ENCODE measurements at places on chromosomes 12 and 14.
A peak's percentile ranks its signal among the peaks of the same experiment; 100 is the strongest.

DNA sequence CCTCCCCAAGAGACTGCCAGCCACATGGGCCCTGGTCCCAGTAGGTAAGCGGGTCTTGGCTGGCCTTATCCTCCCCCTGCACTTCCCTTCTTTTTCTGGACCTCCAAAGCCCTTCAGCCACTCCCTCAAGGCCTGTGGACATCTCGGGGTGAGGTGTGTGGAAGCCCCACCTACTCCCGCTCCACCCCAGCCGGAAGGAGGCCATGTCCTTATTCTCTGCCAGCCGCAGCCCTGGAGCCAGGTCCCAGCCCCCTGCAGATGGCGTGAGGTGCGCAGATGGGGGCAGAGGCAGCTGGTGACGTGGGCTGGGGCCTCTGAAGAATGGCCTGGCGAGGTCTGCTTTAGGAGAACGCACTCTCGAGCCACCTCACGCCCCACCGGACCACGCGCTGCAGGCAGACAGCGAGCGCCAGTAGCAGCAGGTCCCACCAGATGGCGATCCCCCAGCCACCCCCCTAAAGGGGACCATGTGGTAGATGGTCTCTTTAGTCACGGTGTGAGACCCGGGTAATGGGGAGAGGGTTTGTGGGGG is 167.1 kb downstream of the TSPAN9 start:
- no peak for DNase-seq

DNA sequence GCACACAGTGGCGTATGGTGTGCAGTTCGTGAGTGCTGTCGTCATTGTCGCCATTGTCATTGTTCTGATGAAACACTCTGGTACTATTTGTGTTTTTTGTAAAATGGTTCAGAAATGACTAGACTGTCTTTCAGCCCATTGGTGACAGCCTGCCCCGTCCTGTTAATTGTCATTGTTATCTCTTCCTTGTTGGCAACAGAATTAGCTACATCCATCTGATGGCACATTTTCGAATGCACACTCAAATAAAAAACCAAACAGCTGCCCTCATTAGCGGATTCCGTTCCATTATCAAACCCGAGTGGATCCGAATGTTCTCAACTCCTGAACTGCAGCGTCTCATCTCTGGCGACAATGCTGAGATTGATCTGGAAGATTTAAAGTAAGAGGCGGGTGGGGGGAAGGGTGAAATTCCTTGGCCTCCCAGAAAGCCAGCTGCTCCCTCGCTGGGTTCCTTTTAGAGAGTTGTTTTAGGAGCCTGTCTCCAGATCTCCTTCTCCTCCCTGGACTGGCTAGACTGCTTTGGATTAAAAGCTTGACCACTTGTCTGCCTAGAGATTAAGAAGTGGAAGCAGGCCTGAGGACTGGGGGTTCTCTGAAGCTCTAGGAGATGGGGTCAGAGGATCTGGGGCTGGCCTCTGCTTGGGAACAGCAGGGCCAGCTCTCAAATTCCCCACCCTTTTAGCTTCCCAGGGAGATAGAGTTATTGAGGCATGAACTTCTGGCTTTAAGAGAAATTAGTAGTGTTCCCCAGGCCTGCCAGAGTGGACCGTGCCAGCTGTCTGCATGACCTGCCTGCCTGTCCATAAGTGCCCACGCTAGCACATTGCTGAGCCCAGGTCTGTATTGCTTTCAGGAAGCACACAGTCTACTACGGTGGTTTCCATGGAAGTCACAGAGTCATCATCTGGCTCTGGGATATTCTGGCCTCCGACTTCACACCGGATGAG is 43.3 kb downstream of the MMAB start:
- DNase-seq: no peak

DNA sequence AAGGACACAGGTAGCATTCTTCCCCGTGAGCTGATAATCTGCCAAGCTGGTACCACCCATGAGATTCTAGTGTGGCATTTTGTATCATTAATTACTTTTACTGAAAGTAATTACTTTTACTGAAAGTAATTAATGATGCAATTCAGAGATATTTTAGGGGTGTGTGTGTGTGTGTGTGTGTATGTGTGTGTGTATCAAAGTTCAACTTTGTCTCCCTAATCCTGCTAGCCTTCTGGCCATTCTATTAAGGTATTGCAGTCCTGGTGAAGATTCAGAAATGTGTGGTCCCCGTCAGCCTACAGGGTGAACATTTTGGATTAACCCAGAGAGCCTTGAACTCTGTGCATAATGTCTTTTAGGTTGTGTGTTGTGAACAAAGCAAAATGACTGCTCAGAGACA is 310.8 kb downstream of the ZFP36L1 start:
- no peak for DNase-seq

GRCh38 chr12:66187036-66187435 is 2.0 kb upstream of the IRAK3 start:
- DNase-seq: no peak

- DNase-seq: peak; percentile 19
Measured at GRCh38 chr14:102819747-102820330, 42.6 kb downstream of the TRAF3 start.

GRCh38 chr14:106694638-106695393 is 1168.4 kb downstream of the TMEM121 start:
- peak; percentile 55 for DNase-seq

- DNase-seq: no peak
Measured at GRCh38 chr12:50604640-50604920, 99.8 kb downstream of the DIP2B start.

DNA sequence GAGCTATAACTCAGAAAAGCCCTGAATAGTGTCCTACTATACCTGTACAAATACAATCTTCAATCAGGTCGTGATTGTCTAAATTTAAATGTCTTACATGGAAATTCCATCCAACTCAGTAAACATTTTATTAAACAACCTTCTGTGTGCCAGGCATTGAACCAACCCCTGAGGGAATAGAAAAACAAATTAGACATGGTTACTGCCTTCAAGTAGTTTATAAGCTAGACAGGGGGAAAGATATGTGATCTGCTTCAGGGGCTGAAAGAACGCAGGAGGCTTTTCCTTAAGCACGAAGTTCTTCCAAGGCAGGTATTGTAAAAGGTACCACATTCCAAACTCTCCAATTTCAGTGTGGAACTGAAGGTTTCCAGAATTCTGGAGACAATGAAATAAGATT is 39.7 kb upstream of the STAB2 start:
- DNase-seq: no peak

DNA sequence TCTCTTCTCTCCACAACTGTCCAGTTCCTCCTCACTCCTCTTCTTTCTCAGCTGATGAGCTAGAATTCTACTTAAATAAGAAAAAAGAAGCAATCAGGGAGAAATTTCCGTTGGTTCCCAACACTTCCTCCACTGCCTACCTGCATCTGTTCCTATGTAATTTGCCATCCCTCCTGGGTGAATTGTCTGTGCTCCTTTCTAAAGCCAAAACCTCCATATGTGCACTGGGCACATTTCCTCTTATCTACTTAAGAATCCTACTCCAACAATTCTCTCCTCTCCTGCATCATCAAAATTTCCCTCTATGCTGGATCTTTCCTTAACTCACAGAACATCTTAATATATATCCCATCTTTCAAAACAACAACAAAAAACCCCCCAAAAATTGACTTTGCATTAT is 35.2 kb downstream of the GPR65 start:
- no peak for DNase-seq

- no peak for DNase-seq
Measured at GRCh38 chr14:99522025-99522401, 40.8 kb downstream of the CCNK start.

- DNase-seq: no peak
Measured at GRCh38 chr12:25382311-25383106, 131.8 kb upstream of the KRAS start.

DNA sequence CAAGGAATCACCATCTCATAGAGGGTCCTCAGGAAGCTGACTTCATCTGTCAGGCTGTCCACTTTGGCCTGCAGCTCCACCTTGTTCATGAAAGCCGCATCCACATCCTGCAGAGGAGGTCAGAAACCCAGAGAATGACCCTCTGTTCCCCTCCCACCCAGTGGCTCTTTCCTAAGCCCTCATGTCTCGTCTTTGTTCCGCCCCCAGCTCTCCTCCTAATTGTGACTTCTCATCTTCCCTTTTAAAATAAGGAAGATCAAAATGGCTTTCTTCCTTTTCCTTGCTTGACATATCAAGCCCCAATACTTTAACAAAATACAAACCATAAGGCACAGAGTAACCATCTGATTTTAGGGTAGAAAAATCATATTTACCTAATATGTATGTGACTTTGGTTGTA is 4.4 kb downstream of the KRT76 start:
- no peak for DNase-seq

DNA sequence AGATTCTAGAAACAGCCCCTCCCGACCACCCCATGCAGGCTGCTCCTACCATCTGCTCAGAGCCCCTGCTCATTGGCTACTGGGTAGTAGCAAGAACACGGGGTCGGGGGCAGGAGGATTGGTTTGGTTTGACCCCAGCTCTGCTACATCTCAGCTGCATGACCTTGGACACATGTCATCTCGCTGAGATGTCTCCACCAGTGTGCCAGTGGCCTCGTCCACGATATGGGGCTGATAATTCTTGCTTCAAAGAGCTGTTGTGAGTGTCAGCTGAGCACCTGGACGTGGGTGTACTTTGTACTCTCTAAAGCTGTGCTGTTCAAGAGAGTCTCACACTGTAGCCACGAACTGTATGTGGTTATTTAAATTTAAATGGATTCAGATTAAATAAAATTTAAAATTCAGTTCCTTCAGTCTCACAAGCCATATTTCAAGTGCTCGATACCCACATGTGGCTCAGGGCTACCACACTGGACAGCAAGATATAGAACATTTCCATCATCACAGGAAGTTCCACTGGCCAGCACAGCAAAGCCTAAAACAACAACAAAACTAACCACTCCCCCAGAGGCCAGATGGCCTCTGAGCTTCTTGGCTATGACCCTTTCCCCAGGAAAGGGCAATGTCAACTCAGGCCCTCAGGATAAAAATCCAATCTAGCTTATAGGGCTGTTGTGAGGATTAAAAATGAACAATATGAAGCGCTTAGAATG is 18.6 kb downstream of the LTBP2 start:
- DNase-seq: no peak

DNA sequence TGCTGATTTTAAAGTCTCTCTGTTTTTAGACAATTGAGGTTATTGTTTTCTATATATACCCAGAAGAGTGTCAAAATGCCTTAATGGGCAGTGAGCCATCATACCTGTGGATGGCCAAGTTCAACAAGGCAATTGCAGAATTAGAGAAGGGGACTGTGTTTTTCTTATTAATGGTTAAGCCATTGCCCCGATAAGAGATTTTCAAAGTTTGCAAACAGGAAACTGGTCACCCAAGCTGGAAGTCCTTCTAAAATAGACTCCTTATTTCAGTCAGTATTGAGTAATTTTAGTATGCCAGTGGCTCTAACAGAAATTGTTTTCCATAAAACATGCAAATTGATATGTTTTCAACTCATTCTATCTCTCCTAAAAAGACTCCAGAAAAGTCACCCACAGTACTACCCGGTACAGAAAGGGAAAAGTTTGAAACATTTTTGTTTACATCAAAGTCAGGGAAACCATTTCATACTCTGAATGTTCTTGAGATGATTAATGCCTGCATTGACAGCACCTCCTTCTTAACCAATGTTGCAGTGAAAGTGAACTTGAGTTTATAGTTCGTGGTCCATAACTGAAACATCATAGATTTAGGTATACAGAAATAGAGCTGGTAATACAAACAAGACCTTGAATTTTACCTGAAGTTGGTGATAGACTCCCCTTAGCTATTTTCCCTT is 191.1 kb downstream of the TMX1 start:
- DNase-seq: no peak
